Caco-2 (cell line): ENCODE measurements at places on chromosomes 6 and 20.

DNA sequence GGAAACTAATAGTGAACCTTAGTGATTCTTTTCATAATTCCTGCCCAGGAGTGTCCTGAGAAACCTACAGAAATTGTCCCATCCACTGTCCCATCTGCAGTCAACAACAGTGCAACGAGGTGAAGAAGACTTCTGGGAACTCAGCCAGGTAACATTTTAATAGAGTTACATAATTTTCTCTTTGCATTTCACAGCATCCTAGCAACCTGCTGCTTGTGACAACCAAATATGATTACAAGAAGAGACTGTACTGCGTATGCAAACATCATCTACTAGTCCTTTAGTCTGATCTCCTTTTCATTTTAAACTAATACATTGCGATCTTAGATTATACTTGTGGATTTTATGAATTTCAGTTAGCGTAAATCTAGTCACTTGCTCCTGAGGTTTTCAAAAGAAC is 951.6 kb downstream of the TFAP2A start:
- no peak for DNase-seq

GRCh38 chr6:46972531-46972930 is 50.8 kb upstream of the ADGRF5 start:
- no peak for DNase-seq

- no peak for DNase-seq
Measured at GRCh38 chr20:58243653-58244410, 15.4 kb upstream of the ANKRD60 start.

GRCh38 chr6:40185486-40185885 is 251.2 kb upstream of the MOCS1 start:
- no peak for DNase-seq

GRCh38 chr20:35404614-35405259 is 7.0 kb downstream of the UQCC1 start:
- DNase-seq, result no peak

- DNase-seq, result no peak
Measured at GRCh38 chr6:21107796-21108195, 485.8 kb upstream of the SOX4 start.

- no peak for DNase-seq
Measured at GRCh38 chr20:8352486-8352885, 220.4 kb downstream of the PLCB1 start.

DNA sequence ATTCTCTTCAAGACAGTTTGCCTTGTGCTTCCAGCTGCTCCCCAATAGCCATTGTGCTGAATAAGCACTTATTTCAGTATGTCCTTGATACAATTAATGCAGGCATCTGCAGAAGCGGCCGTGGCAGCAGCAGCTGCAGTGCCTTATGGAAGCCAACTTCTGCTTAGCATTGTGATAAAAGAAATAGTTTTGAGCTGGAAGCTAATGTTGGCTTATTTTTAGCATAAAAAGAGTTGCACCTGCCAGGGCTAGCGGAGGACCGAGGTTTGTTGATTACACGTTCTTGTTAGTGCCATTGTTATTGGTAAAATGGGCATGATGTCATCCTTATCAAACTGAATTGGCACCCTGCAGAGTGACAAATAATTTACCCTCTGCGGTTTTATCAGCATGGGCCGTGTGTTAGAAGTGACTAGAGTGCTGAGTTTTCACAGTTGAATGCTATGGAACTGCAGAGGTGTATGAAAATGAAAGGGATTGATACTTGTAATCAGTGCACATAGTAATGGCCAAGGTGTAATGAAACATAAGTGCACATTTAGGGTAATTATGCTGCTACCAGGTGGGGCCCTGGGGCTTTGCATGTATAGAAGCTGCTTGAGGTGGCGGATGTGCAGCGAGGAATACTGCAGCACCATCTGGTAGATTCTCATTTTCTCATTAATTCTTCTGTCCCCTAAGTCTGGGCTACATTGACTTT is 334.3 kb downstream of the CDKAL1 start:
- no peak for DNase-seq

DNA sequence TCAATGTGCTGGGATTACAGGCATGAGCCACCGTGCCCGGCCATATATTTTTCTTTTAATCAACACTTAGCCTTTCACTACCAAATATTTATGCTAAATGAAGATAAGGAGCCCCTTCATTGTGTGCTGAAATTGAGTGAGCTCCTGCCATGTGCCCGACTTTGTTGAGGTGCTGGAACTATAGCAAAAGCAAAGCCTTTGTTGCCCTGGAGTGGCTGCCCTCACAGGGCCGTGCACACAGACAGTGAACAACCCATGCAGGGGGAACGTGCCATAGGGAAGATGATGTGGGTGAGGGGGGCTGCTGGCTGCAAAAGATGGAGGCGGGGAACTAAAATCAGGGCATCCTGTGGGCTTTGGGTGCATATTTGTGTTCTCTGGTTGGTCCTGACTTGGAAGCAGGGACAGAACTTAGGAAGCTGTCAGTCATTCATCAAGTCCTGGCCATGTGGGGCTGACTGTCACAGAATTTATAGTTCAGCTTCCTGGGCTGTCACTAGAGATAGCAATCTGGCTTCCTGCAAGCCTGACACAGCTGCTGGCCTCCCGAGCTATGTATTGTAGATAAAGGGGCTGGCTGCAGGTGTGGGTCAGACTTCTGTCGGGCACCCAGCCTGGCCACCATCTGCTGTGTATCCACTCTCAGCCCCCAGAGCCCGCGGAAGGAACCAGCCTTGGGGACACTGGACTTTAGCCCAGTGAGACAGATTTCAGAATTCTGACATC is 56.8 kb upstream of the MPC1 start:
- DNase-seq, result no peak

- DNase-seq, result no peak
Measured at GRCh38 chr6:108484016-108484415, 76.7 kb upstream of the FOXO3 start.

- DNase-seq, result no peak
Measured at GRCh38 chr6:508614-509013, 117.1 kb downstream of the IRF4 start.

- DNase-seq, result no peak
Measured at GRCh38 chr6:161440299-161440698, 166.4 kb upstream of the AGPAT4 start.

DNA sequence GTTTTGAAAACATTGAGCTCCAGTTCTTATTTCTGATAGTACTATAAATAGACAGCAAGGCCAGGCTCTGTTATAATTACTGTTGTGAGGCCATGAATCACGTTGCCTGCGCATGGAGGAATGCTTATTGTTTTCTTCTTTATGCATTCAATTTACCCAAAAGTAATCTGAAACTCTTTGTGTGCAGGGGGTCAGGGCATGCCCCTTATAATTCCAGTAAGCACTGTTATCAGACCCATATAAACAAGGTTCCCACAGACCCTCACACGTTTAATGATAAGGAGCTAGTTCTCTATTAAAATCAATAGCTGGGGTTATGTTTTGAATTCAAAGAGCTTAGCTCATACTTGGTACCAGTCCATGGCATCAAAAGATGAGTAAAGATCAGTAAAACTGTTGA is 174.8 kb upstream of the ARG1 start:
- DNase-seq, result no peak

DNA sequence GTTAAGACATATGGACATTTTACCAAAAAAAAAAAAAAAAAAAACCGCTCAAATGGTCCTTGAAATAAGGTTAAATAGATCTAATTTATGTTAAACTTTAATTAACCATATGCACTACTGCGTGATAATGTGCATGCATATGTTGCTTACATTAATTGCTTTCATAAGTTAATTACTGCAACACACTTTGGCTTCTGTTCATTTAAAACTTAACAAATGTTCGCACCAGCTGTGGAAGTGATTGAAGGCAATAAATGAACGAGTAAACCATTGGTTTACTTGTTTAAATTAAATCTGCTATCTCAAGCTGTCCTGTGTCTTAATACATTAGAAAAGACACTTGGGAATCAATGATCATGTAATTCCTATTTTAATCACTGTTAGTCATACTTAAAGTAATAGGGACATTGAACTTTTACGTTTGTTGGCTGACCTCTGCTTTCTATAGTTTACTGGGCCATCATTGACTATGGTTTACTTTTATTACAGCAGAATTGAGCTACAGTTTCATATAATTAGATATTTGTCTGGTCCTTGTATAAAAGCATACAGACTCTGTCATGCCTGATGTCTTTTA is 294.7 kb downstream of the KHDC1L start:
- no peak for DNase-seq

- DNase-seq, result no peak
Measured at GRCh38 chr6:43956478-43956877, 170.8 kb downstream of the MRPL14 start.

- no peak for DNase-seq
Measured at GRCh38 chr20:5171790-5172164, 45.0 kb downstream of the CDS2 start.

DNA sequence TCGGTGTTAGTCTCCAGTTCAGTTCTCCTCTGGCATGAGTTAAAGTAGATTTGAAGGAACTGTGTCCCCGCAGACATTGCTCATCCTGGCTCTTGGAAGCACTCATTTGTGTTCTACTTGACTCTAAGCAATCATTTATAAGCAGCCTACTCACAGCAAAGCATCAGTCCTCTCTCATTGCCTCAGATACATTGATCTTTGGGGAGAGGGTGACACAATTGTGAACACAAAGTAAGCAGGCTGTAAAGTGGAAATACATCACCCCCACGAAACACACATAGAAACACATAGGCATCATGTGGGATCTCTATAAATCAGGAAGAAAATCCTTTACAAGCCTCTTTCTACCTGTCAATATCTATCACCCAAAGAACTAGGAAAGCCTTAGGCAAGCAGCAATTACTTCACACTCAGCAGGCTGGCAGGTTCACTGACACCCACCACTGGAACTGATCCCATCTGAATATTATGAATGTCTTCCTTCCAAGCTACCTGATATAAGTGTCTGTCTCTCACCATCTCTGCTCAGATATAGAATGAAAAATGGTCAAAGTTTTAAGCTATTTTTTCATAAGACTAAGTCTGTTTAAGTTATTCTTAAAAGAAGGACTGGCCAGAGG is 675.8 kb downstream of the HACE1 start:
- DNase-seq, result no peak

DNA sequence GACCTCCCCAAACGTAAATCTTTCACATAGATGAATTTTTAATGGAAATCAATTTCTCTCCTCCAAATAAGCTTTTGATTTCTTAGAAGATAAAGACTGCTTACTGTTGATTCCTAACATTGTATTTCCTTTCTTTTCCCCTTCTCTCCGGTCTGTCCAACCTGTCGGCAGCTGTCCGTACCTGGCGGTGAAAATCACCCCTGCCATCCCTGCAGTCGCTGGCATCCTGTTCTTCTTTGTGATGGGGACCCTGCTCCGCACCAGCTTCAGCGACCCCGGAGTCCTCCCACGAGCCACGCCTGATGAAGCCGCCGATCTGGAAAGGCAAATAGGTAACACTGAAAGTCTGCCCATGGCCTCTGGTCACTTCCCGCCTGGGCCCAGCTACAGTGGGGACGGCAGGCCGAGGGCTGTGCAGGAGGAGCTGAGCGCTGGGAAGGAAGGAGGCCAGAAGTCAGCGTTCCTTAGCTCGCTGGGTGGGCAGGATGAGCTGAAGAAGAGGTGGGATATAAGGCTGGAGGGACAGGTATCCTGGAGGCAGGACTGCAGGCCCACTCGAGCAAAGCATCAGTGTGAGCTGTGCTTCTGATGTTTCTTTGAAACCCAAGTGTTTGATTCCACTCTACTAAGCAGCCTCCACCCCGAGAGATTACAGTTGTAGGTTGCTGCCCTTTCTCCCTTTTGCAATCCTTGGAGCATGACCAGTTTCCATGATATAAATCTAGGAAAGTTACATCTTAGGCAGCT is 161.6 kb downstream of the ZDHHC14 start:
- DNase-seq, result no peak

DNA sequence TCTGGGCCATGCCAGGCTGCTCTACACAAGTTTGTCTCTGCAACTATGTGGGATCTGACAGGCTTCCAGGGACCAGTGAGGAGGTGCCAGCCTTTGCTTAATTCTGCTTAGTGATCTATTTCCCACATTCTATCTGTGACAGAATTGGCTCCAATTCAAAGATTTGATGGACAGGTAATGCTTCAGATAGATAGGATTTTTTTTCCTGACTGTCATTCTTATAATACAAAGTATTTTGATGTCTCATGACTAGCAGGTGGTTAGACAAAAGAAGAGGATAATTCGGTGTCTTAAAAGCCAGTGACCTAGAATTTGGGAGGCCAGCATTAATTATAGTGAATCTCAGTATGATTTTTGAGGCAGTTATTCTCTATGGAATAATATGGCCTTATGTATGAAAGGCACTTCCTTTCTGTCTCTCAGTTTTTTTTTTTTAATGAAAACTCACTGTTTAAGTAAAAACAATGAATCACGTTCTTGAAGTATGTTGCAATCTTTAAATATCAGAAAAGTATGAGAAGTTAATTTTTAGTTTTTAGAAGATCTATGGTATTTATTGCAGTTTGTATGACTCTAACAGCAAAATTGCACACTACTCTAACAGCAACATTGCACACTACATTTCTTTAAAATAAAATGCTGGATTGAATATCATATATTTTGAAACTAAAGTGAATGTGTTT is 43.7 kb downstream of the TMEM200A start:
- DNase-seq, result no peak

GRCh38 chr6:25456249-25457040 is 177.3 kb downstream of the CARMIL1 start:
- no peak for DNase-seq

GRCh38 chr6:160966493-160967229 is 24.9 kb upstream of the MAP3K4 start:
- no peak for DNase-seq

DNA sequence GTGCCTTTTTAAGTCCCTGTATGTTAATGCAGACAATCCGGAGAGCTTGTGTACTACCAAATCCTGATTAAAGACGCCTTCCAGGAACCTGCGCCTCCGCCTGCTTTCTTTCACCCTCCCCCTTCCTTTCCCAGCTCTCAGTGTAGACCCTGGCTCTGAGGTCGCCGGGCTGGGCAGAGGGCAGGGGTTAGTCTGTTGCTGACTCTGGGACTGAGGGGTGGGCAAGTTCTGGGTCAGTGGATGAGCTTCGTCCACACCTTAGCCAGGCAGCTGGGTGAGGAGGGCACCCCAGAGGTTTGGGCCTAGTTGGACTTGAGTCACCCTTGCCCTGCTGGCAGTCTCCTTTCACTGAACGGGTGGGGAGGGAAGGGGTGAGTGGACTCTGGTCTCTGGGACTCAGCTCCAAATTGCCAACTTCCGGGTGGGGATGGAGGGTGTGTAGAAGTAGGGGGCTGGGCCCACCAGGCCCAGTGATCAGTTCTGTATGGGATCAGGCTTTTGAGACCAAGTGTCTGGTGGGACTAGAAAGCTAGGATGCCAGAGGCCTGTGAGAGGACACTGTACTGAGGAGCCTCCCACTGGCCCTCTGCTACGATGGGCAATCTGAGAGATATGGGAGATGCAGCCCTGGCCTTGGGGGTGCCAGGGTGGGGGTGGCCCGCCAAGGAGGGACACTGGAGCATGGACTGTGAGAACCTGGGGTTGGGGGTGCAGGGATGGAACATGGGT is 21.3 kb upstream of the SLC22A7 start:
- DNase-seq, result no peak
